ENCODE measurements at places on chromosomes 16 and 17.

- no peak for DNase-seq
Measured at GRCh38 chr16:26295625-26296304, 604.0 kb downstream of the HS3ST4 start.

GRCh38 chr16:52320930-52321439 lies 226.0 kb downstream of the TOX3 start:
- DNase-seq: no peak

GRCh38 chr17:44997733-44998520 lies 29.8 kb upstream of the C1QL1 start:
- DNase-seq: no peak

- DNase-seq: no peak
Measured at GRCh38 chr17:56350592-56350991, 197.3 kb downstream of the ANKFN1 start.

DNA sequence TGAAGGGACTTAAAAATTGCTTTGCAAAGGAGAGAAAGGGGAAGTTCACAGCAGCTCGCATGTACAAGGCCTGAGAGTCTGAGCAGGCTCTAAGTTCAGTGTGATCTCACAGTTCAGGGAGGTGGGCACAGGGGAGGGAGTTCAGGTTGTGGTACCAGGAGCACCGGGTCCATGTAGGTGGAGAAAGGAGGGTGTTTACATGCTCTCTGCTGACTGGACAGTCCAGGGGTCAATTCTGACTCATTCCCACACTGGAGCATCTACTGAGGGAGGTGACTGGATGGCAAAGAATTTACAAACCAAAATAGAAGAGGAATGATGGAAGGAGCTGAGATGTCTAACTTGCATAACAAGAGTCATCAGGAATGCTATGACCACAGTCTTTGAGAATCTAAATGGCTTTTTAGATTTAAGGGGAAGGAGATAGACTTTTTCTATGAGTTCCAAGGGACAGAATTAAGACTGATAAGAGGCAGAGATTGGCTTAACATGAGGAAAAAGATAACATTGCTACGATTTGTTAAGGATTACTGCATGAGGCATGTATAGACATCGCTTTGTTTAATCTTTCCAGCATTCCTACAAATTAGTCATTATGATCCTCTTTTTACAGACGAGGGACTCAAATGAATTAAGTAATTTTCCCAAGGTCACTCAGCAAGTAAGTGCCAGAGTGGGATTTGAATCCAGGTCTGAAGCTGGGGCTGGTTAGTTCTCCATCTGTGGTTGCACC lies 29.9 kb downstream of the MIS12 start:
- no peak for DNase-seq

GRCh38 chr17:73432624-73433190 lies 120.9 kb upstream of the CDC42EP4 start:
- no peak for DNase-seq

GRCh38 chr17:64625541-64625940 lies 36.6 kb downstream of the SMURF2 start:
- DNase-seq: no peak

DNA sequence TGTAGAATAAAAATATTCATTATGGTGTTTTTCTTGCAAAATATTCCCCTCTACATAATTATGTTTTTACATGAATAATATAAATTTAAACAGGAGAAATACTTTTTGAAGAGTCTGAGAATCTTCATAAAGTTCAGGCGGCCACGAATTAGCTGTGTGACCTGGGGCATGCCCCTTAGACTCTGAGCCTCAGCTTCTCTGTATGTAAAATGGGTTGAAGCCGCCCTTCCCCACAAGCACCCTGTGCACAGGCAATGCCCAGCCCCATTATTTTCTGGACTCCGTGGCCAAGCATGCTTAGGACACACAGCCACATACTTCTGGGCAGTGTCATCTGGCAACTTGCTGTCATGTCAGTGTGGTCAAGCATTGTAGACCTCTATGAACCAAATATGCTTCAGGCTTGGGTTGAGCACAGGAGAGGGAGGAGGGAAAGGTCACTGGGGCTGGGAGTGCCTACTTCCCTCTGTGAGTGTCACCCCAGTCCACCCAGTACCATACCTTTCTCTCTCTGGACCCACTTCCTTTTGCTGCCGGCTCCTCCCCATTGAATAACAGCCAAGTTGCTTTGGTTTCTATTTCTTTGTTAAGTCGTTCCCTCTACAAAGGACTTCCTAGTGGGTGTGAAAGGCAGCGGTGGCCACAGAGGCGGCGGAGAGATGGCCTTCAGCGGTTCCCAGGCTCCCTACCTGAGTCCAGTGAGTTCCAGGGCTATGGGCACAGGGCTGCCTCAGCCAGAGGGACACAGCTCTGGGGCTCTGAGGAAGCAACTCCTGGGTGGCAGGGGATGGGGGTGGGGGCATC lies at the start of gene LGALS9:
TSS of gene LGALS9 (plus strand) at position 582 of the 804 bp plus-strand sequence. CDS start at position 660, 78 bp downstream.
- peak; percentile 82 for DNase-seq

DNA sequence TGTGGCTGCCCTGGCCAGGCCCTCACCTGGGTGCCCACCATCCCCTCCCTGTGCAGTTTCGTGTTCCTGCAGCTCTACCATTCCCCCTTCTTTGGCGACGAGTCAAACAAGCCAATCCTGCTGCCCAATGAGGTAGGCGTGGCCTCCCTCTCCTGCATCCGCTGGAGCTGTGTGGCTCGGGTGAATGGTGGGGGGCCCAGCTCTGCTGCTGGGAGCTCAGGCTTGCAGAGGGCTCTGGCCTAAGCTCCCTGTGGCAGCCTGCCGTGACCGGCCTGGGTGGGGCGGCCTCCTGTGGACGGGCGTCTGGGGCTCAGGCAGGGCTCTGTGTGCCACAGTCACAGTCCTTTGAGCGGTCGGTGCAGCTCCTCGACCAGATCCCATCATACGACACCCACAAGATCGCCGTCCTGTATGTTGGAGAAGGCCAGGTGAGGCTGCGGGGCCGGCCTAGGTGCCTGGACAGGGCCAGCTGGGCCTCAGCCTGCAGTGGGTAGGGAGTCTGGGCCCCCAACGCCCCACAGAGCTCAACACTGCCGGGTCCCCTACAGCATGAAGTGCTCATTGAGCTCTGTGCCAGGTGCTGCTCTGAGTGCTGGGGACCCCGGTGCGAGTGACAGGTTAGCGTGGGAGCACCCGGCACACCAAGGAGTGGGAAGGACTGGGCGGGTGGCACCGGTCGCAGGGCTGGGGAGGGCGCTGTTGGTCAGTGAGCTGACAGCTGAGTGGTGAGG lies 37.3 kb downstream of the TSC2 start:
- DNase-seq: no peak

DNA sequence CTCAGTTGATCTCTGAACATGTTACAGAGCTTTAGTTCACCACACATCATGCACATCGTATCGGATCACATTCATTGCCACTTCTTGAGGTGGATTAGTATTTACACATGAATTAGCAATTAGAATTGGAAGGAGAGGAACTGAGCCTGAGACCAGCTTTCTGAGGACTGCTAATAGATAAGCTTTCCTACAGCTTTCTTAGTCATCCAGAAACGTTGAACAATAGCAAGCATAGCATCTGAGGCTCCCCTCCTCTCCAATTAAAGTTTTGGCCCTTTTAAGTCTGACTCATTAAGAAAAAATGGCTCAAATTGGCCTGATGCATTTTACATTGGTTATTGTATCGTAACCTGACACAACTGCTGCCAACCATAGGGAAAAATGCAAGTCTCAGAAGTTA lies 1130.4 kb downstream of the CDH8 start:
- no peak for DNase-seq

- DNase-seq: no peak
Measured at GRCh38 chr16:314795-315299, 31.9 kb downstream of the PDIA2 start.

GRCh38 chr17:18377437-18378204 lies at the start of gene EVPLL:
Gene EVPLL (plus strand): TSS chr17:18377778. CDS start chr17:18380938, 3,160 bp downstream.
- peak; percentile 80 for DNase-seq

GRCh38 chr17:30207655-30208054 lies 27.8 kb downstream of the SLC6A4 start:
- DNase-seq: no peak
